Fibroblast of lung (primary cell): ENCODE measurements at places on chromosomes 6 and 20. TPM values are rescaled to one million over a fixed set of nuclear protein-coding genes. Genes with fewer than 3 reads are reported as not detected.
A peak's percentile ranks its signal among the peaks of the same experiment; 100 is the strongest.

The IL17A gene
- not detected in 2 replicates for total RNA-seq

DNA sequence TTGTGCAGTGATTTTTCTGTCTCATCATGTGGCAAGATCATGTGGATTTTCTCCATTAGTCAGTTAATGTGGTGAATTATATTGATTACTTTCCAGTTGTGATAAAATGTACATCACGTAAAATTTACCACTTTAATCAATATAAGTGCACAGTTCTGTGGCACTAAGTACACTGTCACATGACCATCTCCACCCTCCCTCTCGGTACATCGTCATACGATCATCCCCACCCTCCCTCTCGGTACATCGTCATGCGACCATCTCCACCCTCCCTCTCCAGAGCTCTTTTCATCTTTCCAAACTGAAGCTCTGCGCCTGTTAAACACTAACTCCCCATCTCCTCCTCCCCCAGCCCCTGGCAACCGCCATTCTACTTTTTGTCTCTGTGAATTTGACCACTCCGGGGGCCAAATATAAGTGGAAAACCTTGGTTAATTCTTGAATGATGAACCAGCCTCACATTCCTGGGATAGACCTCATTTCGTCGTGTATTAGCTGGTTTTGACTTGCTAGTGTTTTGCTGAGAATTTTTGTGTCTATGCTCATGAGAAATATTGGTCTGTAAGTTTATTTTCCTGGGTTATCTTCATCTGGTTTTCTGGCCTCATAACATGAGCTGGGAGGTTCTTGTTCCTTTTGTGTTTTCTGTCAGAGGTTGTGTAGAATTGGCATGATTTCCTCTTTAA is 10.8 kb downstream of the NTSR1 start:
- H3K4me3 ChIP-seq, result no peak overlapping the region
- peaks cover 11% of the 10 kb centered on the region for H3K27me3 ChIP-seq
- H3K36me3 ChIP-seq, result no peaks in the 10 kb centered on the region
- no peak overlapping the region for H3K27ac ChIP-seq

DNA sequence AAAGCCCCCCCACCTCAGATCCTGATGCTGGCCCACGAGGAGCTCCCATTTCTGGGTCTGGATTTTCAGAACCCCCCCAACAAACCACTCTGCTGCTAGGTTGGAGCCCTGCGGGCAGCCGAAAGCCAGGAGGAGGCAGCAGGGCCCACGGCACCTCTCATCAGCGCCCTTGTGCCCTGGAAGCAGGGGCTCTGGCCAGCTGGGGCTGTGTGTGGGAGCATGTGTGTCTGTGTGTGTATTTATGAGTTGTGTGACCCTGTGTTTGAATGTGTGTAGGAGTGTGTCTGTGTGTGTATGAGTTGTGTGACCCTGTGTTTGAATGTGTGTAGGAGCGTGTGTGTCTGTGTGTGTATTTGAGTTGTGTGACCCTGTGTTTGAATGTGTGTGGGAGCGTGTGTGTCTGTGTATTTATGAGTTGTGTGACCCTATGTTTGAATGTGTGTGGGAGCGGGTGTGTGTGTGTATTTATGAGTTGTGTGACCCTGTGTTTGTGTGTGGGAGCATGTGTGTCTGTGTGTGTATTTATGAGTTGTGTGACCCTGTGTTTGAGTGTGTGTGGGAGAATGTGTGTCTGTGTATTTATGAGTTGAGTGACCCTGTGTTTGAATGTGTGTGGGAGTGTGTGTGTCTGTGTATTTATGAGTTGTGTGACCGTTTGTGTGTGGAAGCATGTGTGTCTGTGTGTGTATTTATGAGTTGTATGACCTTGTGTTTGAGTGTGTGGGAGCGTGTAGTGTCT is 18.9 kb downstream of the SLC17A9 start:
- no peak overlapping the region for H3K4me3 ChIP-seq
- no peaks in the 10 kb centered on the region for H3K4me1 ChIP-seq

DNA sequence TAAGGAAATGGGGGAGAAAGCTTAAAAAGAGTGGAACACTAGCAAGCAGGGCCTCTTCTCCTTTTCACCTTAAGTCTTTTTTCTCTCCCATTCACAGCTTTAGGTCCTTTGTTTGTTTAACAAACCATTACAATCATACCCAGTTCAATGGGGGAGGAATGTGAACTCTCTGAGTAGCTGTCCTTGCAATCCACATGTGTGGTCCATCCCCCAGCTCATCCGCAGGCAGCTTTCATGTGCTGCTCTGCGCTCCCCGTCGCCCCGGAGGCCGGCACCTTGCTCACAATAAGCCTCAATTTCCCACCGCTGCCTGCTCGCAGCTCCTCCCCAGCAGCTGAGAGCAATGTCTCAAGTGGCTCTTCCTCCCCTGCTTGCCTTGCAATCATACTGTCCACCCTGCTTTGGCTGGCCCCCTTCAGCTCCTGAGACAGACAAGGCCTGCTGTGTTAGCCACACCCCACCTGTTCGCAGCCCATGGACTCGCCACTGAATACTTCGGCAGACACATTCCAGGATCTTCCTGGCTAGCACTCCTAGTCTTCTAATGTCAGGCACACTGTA is 49.1 kb downstream of the PLAGL1 start:
- no peak for DNase-seq
- H3K36me3 ChIP-seq, result no peaks in the 10 kb centered on the region
- H3K4me1 ChIP-seq, result no peaks in the 10 kb centered on the region
- no peak overlapping the region for H3K4me3 ChIP-seq
- H3K27ac ChIP-seq, result no peak overlapping the region

The KIAA1755 gene
- 2.8 and 3.1 TPM in 2 replicates for total RNA-seq

- peaks cover under 1% of the 10 kb centered on the region for H3K36me3 ChIP-seq
- H3K27ac ChIP-seq, result no peak overlapping the region
- no peaks in the 10 kb centered on the region for H3K27me3 ChIP-seq
- peak; percentile 84 for DNase-seq
These were observed 26.3 kb downstream of the HECA start for GRCh38 chr6:139161169-139161568.
